ENCODE measurements at places on chromosomes 5 and 9.

- peak; percentile 9 for DNase-seq
Measured at GRCh38 chr5:155089643-155090042, 76.1 kb downstream of the KIF4B start.

DNA sequence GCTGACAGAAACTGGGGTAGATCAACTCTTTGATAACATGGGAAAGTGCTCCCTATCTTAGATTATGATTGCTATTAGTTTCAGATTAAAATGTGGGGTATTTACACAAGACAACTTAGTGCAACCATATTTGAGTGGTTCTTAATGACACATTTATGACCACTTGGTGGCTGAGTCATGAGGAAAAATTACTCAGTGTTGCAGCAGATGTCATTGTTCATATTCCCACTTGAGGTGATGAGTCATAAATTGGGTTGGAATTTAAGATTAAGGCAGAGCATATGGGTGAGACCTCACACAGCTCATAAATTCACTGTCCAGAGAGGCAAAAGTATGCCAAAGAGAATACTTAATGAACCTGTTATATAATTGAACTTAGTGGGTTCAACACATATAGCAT is 408.3 kb downstream of the DMRT2 start:
- DNase-seq = peak; percentile 92

- DNase-seq = peak; percentile 85
Measured at GRCh38 chr9:92100237-92100911, 14.8 kb downstream of the SPTLC1 start.

DNA sequence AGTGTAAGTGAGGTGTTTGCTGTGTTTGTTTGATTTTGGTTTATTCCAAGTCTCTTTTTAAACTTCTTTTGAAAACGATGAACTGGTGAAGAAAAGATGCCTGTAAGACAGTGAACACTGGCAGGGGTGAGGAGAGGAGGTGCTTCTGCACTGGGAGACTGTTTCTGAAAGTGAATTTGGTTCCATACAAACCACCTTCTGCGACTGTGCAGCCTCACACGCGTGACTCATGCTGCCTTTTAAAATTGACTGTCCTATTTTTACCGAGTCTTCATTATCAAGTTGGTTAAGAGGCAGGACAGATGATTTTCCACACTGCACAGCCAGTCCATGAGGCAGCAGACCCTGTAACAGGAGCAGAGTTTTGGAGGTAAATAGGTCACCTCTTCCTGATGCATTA is 340.6 kb downstream of the MTRR start:
- DNase-seq = no peak

DNA sequence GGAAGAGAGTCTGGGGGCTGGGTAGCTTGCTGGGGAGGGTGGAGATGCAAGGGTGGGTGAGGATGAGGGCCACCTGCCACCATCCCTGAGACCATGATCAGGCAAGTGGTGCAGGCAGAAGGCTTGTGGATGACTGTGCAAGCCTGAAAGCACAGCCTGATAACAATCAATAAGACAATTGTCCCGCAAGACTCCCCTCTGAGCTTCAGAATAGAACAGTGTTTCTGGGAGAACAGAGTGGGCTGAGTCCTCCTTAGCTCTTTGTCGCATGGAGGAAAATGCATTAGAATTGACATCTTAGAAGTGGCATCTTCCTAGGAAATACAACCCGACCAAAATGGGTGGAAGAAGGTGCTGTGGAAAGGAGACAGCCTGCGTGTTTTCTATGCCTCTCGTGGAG is 6.6 kb downstream of the GADD45G start:
- DNase-seq = no peak

- DNase-seq = no peak
Measured at GRCh38 chr9:134402182-134402581, 75.9 kb downstream of the RXRA start.

- peak; percentile 8 for DNase-seq
Measured at GRCh38 chr5:94397508-94397907, 220.9 kb downstream of the KIAA0825 start.

DNA sequence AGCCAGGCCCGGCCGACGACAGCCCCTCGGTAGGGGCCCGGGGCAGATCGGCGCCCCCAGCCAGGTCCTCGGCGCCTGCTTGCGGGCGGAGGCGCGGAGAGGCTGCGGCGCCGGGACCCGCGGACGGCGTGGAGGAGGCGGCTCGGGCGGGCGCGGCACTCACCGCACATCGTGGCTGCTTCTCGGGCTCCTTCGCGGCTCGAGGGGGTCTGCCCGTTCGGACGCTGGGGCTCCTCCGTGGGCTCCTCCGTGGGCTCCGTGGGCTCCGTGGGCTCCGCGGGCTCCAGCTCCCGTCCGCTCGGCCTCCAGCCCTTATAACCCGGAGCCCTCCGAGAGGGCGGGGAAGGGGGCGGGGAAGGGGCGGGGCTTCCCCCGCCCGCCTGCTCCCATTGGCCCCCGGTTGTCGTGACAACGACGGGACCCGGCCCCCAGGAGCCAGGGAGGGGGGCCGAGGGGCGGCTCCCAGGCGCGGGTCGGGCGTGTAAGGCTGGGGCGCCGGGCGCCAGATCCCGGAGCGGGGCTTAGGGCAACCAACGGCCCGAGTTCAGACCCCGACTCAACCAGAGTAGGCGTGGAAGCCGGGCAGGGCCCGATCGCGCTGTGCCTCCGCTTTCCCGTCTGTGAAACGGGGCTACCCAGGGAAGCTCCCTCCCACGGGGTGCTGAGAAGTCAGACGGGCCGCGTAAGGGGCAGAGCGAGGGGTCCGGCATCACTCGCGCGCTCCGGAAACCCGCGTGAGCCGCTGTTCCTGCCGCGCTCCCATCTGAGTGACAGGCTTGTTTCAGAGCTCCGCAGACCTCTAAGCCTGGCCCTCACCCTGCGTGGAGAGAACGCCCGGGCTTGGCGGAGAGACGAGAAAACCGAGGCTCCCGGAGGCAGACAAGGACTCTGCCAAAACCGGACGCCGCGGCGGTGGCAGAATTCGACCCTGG is at the start of gene GFPT2:
GFPT2 (minus strand) TSS at position 289 of the 932 bp plus-strand sequence; CDS start at position 170, 119 bp downstream.
- peak; percentile 86 for DNase-seq

DNA sequence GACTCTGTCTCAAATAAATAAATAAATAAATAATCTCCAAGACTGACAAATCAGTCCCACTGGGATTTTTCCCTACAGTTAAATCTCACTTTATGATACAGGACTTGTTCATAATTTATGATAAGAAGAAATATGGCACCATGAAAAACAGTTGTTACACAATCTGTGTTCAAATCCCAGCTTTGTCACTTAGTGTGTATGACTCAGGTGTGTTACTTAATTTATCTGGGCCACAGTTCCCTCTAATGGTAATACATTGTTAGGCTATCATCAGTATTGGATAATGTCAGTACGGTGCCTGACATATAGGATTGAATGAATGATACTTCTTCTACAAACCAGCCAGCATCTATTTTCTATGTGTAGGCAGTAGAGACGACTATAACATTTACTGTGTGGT is 23.1 kb downstream of the SLC36A3 start:
- no peak for DNase-seq

DNA sequence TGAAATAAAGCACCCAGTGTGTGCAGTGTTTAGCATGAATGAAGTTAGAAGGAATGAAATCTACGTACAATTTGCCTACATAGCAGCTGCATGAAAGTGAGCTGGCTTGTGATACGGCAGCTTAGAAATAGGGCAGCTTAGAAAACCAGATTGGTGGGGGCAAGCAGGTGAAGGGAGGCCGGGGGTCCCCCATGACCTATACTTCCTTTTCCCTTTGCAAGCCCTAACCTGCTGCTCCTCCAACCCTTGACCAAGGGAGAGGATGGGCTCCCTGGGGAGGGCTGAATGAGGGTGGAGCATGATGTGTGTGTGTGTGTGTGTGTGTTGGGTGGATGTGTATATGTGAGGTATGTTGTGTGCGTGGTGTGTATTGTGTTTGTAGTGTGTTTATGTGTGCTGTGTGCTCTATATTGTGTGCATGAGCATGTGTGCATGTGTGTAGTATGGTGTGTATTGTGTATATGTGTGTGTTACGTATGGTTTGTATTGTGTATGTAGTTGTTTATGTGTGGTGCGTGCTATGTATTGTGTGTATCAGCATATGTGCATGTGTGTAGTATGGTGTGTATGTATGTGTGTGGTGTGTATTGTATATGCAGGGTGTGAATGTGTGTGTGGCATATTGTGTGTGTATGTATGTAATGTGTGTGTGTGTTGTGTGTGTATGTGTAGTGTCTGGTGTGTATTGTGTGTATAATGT is 72.1 kb downstream of the TENT4A start:
- DNase-seq = no peak

GRCh38 chr5:161847941-161848391 is at the start of gene GABRA1:
Gene GABRA1 (plus strand): TSS chr5:161848120. CDS start chr5:161850811, 2,691 bp downstream.
- no peak for DNase-seq

- DNase-seq = no peak
Measured at GRCh38 chr5:56088431-56088949, 93.7 kb upstream of the IL6ST start.

GRCh38 chr5:88782571-88782970 is 100.4 kb downstream of the MEF2C start:
- no peak for DNase-seq

DNA sequence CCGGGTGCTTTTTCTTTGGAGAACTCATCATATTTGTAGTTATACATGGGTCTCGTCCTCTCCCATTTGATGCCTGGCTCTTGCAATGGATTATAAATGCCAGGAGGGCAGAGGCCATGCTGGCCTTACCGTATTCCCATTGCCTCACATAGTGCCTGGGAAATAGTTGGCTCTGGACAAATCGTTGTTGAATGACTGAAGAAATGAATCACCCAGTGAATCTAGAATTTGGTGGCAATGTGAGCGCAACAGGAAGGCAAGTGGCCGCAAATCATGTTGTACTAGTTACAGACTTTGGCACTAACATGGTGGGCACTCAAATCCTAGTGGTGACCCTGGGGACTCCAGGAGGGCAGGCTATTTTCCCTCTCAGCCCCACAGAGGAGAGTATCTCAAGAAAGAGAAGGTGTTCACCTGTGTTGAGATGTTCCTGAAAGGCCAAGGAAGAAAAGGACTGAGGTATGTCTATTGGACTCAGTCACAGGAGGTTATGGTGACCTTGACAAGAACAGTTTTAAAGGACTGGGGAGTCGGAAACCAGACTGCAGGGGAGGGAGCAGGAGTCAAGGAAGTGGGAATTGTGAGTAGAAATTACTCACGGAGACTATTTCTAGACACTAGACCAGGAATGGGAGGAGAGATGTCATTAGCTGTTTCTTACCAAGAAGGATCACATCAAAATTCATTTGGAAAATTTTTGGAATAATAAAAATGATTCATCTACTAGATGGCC is 61.7 kb upstream of the COL15A1 start:
- DNase-seq = peak; percentile 62

DNA sequence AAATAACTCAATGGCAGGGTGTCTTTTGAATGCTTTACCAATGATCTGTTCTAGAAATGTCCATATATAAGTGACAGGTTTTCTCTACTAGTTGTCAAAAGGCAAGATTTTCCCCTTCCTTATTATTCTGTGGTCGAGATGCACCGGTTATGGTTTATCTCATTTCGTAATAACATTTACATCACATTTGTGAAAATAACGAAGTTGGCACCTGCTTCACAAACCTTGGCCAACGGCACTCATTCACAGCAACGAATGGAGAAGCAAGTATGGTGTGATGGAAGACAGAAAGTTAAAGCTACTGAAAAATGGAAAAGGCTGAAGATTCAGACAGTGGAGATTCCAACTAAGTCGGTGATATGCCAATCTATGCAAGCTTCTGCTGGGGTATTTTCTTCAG is 235.8 kb downstream of the KCTD16 start:
- DNase-seq = no peak

GRCh38 chr9:123217128-123217654 is 51.2 kb downstream of the STRBP start:
- peak; percentile 30 for DNase-seq

GRCh38 chr9:90898228-90898627 is 96.6 kb downstream of the SYK start:
- no peak for DNase-seq

DNA sequence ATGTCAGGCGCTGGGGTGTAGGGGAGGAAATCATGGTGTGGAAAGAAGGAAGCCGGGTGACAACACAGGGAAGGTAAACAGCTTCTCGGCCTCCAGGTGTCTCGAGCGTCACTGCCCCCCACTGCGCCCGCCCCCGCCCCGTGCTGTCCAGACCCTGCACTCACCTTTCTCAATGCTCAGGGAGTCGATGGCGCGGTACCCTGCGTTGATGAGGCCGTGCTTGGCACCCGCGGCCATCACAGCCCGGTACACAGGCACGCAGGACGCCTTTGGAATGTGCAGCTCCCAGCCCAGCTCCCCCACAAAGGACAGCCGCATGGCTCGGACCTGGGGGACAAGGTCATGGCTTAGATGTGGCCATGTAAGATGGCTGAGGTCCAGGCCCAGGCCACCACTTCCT is 35.2 kb downstream of the DBH start:
- no peak for DNase-seq

GRCh38 chr9:129276486-129277230 is 98.6 kb upstream of the IER5L start:
- DNase-seq = no peak

- no peak for DNase-seq
Measured at GRCh38 chr5:179438011-179438441, 92.8 kb upstream of the ADAMTS2 start.

DNA sequence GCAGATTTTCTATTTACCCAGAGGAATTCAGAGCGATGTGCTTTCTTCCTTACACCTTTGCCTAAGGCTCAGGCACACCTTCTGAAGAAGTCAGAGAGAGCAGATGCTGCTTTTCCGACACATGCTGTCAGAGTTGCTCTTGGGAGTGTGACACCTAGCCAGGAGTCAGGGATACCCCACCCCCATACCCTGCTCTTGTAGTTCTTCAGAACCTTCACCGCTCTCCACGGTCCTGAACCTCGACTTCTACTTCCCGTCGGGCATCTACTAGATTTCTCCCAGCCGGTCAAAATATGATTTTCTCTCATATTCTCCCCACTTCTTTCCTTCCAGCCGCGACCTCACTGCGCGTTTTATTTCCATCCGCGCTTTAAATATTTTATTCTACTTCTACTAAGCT is 1.7 kb downstream of the GRIN3A start:
- peak; percentile 38 for DNase-seq

DNA sequence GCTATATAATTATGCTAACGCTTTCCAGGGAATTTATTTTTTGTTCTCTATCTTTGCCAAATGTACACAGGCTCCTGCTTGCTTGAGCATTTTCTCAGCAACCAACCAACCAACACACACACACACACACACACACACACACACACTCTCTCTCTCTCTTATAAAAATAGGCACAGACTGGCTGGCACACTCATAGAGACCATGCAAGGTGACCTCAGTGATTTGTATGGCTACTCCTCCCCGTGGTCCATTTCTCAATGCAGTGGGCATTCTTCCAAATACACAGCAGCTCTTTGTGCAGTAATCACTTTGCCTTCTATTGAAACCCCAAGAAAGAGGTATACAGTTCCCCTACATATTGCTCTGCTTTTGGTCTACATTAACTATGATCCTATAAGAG is 416.0 kb downstream of the MAN2A1 start:
- DNase-seq = peak; percentile 26

GRCh38 chr5:41371738-41372137 is 138.7 kb downstream of the PLCXD3 start:
- DNase-seq = peak; percentile 73

GRCh38 chr5:6718161-6718681 is 5.0 kb downstream of the TENT4A start:
- no peak for DNase-seq

- peak; percentile 31 for DNase-seq
Measured at GRCh38 chr5:159402311-159402710, 72.0 kb upstream of the IL12B start.

- DNase-seq = no peak
Measured at GRCh38 chr5:157113002-157113401, 4.2 kb upstream of the HAVCR2 start.

GRCh38 chr5:115602591-115603125 is 379 bp upstream of the TICAM2 start:
- DNase-seq = no peak

GRCh38 chr9:110115341-110115820 is 92.6 kb downstream of the C9orf152 start:
- DNase-seq = no peak
